ENCODE measurements at places on chromosomes 6 and 20. TPM values are rescaled to one million over a fixed set of nuclear protein-coding genes. Genes with fewer than 3 reads are reported as not detected.

NOX3 gene
- total RNA-seq = not detected

SALL4 gene
- 3.7 TPM for total RNA-seq

MPIG6B gene
- not detected for total RNA-seq

FLRT3 gene
- 7.0 TPM for total RNA-seq

RAET1G gene
- total RNA-seq = not detected

RSPO3 gene
- 0.67 TPM for total RNA-seq

PTCHD4 gene
- total RNA-seq = 5.8 TPM

WFDC12 gene
- total RNA-seq = not detected

LHFPL5 gene
- not detected for total RNA-seq

UTRN gene
- total RNA-seq = 95.8 TPM

DHX16 gene
- 39.0 TPM for total RNA-seq

PRDM1 gene
- total RNA-seq = 0.36 TPM

HEY2 gene
- total RNA-seq = 0.34 TPM

ZBTB46 gene
- total RNA-seq = 1.1 TPM

SEL1L2 gene
- total RNA-seq = not detected

All from melanocyte of skin (primary cell).